Left renal cortex interstitium (tissue), 4 donors: ENCODE measurements at places on chromosomes 1 and 21. TPM values are rescaled to one million over a fixed set of nuclear protein-coding genes. Genes with fewer than 3 reads are reported as not detected.

DNA sequence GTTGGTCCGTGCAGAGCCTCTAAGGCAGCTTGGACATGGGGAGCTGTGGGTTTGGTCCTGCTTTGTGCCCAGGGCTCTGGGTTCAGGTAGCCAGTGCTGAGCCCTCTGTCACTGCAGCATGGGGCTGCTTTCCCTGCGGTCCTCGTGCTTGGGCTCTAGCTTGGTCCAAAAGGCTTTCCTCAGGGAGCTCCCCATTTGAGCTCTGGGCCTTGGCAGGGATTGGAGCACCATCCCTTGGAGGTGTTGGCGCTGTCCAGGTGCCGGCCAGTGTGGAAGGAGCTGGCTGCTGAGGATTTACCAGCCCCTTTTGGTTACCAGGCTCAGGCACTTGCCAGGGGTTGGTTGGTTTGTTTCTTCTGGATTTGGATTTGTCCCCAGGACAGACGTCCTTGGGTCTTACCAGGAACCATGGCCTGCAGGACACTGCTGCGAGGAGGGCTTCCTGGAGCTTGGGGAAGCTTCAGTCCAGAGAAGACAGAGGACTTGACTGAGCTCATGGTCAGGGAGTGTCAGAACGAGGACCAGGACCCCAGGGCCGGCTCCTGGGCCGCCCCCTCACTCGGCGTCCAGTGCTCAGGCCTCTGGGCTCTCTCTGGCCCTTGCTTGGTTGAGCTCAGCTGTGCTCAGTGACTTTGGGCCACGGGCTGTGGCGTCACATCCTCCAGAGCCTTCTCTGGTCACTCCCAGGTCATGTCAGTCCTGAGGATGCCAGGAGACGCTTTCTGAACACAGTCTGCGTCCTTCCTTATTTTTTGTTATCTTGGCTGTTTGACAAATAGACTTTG, 224.7 kb downstream of the CAMTA1 start:
- no peak for DNase-seq

- no peak for DNase-seq
These were observed 2.0 kb upstream of the MARCKSL1 start for GRCh38 chr1:32337855-32338636.

DNA sequence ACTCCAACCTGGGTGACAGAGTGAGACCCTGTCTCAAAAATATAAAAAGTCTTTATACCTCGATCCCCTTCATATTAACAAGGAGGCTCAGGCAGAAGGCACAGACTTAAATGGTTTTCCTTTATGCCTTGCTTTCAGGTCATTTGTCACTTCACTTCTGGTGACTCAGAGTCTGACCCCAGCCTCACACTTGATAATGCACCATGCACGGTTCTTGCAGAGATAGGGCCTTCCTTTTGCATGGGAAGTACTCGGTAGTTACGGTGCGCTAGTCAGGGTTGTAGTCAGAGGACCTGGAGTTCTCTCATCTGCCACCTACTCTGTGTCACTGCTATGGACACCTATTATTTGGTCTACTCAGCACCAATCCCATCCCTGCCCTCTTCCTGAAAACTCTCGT, 43.6 kb upstream of the BMP8B start:
- DNase-seq: no peak

DNA sequence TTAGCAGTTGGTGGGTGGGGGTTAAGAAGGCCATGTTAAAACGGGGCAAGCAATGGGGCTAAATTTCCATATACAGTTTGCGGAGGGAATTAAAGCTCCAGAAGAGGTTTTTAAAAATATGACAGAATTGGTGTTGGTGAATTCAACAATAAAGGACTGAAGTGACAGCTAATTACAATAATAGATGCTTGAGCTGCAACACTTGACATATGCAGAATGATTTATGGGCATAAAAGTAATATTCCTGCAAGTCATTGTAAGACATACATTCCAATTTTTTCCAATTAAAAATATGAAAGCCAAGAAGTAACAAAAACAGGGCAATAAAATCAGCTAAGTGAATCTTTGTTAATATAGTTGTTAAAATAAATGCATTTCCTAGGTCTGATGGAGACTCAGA, 202.2 kb upstream of the MAP1LC3C start:
- DNase-seq: no peak

DNA sequence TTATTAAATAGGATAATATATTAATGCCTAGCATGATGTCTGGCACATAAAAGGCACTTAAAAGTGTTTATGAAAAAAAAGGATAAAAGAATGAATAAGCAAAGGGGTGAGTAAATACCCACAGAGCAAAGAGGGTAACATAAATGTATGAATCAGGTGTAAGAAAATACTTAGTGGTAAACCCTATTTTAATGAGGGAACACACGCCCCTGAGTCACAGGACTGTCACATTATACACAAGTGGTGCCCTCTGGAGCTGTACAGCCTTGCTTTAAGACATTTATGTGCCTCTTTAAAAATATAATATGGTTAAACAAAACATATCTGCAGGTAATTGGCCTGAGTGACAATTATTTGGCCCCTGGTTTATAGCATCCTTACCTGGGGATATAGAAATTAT, 78.1 kb upstream of the PTBP2 start:
- DNase-seq: no peak

GRCh38 chr1:64476251-64476952, 6.5 kb downstream of the CACHD1 start:
- DNase-seq: no peak

GRCh38 chr1:31434101-31434871, 21.3 kb downstream of the SERINC2 start:
- DNase-seq: no peak

Gene CASQ1
- 0.63 TPM for polyA plus RNA-seq

Gene CIART
- polyA plus RNA-seq: 8.6 TPM

Gene FCGR3A
- 2.2 TPM for polyA plus RNA-seq

Gene TMEM240
- 4.3 TPM for polyA plus RNA-seq

Gene WNT9A
- 1.6 TPM for polyA plus RNA-seq
